ENCODE measurements at places on chromosomes 4 and X.

DNA sequence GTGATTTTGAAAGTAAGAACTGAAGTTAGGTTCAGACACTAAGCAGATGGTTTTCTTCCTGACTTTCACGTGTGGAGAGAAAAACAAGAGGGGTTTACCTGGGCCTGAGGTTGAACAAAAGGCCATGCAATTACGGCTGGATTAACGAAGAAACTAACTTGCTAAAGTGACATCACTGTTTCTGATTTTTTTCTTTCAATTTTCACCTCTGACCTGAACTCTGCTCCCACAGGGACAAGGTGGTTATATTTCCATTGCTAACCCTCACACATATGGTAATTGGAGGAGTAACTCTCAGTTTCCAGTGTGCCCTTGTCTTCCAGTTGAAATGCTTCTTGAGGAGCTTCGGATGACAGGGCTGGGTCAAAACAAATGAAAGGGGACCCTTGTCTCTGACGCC lies 38.0 kb downstream of the MSN start:
- DNase-seq, result no peak

- no peak for DNase-seq
These were observed 679.3 kb downstream of the FAT4 start for GRCh38 chr4:125994024-125994423.

DNA sequence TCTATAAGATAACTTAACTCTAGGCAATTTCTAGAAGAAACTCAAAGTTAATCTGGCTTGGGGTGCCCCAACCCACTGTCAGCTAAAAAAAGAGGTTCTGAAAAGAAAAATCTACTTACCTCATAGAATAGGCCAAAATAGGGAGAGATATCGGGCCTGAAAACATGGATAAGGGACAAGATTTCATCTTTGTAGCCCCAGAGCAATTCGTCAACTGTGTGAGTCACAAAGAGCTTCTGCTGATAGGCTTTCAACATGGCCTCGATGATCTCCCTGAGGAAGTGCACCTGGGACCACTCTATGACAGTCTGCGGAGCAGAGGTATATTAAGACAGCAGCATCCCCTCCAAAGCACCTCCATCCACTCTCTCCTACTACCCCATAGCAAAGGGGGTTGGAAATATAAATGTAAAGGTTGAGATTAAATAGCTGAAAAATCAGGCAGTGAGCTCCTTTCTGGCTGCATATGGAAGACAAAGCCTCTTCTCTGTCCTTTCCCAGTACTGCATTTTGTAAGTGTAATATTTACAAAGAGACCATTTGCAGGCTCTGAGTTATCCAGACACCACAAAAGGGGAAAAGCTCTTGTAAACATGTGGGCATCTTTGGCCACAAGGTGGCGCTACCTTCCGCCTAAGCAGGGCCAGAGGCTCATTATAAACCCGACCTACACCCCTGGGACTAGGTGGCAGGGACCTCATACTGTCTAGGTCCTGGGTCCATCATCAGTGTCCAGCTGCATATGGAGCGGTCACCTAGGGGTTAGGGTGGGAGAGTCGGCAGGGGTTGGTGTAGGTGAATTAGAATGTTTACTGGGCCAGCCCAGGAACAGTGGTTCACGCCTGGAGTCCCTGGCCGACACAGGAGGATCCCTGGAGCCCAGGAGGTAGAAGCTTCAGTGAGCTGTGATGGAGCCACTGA lies 31.5 kb upstream of the NUP54 start:
- DNase-seq, result peak; percentile 38

- DNase-seq, result no peak
These were observed 49.5 kb upstream of the MAN2B2 start for GRCh38 chr4:6525474-6525873.

DNA sequence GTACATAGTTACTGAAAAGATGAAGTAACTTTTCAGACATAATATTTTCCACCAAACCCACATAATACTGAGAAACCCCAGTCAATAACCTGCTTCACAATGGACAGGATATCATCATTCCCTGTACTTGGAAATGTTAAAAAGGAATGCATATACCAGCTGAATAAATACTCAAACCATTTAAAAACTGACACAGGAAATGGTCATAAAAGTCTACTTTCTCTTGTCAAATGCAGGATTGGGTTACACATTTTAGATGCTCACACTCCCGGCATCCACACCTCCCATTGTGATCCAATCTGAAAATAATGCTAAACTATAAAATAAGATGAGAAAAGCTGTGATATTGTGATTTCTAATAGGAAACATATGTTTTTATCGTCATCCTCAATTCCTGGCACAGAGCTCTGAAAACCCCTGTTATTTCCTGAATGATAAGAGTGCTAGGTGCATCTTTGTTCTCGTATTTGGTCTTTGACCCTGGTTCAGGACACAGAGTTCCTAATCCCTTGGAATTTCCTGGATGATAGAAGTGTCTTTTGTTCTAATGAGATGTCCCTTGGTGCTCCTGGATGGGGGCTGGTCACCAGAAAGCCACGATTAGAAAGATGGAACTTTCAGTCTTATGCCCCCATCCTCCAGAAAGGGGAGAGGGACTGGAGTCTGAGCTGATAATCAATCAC lies 821.3 kb downstream of the TRIML1 start:
- DNase-seq, result no peak

GRCh38 chr4:37599092-37599790 lies 86.9 kb downstream of the RELL1 start:
- DNase-seq, result no peak

DNA sequence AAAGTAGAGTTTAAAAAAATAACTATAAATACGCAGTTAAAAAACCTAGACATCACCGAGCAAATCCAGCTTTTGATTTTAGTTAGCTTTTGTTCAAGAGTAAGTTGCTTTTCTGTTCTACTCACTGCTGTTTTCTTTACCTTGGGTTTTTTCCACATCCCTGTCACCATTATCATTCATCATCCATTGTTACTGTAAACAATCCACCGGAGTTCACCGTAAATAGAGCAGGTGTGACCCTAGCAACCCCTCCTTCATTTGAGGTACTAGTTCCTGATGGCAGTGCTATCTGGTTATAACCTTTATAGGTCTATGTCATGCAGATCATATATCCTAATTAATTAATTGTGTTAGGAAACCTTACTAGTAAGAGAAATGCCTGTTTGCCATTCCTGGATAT lies 43.0 kb upstream of the TEX13D start:
- DNase-seq, result no peak

DNA sequence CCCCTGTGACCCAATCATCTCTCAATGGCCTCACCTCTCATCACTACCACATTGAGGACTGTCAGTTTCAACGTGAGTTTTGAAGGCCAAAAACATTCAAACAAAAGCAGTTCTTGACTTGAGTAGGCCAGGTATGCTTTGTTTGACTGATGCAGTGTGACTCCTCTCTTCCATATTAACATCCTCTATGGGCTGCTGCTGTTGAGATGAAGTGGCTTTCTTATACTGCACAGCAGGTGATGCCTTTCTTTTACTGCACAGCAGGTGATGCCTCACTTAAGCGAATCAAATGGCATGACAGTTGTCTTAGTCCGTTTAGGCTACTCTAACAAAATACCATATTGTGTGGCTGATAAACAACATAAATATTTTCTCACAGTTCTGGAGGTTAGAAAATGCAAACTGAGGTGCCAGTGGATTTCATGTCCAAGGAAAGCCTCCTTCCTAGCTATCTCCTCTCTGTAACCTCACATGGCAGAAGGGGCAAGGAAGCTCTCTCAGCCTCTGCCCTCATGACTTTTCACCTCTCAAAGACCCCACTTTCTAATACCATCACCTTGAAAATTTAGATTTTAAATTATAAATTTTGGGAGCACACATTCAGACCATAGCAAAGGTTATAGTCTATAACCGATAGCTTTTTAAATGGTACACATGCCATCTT lies 2267.9 kb upstream of the AGA start:
- DNase-seq, result no peak

DNA sequence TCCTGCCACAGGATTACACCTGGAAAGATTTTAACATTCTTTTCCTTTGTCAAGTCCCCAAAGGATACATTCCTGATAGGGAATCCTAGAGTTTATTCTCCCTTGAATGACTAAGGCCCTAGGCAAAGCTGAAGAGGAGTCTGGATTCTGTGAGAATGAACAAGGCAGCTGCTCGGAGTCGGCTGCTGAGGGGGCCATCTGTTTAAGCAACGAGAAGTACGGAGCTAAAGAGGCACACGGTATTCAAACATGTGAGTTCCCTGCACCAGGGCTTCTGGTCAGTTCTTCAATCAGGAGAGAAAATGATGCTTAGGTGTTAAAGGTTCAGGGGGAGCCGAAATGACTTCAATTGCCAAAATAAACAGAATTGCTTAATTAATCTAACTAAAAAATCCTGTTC lies 97.6 kb downstream of the MGST2 start:
- no peak for DNase-seq

DNA sequence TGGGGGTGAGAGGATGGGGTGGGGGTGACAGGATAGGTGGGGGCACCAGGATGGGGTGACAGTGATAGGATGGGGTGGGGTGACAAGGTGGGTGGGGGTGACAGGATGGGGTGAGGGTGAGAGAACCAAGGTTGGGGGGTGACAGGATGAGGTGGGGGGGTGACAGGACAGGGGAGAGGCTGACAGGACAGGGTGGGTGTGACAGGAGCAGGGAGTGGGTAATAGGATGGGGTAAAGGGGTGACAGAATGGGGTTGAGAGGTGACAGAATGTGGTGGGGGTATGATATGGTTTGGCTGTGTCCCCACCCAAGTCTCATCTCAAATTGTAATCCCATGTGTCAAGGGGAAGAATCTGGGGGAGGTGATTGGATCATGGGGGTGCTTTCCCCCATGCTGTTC lies 26.0 kb downstream of the RNF212 start:
- DNase-seq, result no peak

DNA sequence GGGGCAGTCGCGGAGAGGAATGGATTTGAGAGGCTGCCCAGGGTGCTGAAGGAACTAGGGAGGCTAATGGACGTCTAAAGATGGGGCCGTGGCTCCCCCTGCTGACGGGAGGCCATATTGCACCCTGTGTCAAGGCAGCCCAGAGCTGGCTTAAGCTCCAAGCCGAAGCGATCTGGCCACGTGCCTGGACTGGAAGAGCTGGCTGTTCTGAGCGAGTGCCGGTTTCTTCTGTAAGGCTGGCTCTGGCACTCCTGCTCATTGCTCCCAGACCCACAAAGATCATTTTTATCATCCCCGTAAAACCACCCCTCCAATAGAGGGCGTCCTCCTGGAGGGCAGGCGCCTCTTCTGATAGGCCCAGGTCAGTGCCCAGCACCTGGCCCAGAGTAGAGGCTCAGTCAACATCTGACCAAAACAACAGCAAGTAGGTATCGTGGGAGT lies 5.6 kb downstream of the PNCK start:
- peak; percentile 58 for DNase-seq

GRCh38 chr4:14646831-14647230 lies 355.4 kb upstream of the CPEB2 start:
- DNase-seq, result no peak

- no peak for DNase-seq
These were observed 53.9 kb downstream of the PPM1K start for GRCh38 chr4:88230461-88230891.

DNA sequence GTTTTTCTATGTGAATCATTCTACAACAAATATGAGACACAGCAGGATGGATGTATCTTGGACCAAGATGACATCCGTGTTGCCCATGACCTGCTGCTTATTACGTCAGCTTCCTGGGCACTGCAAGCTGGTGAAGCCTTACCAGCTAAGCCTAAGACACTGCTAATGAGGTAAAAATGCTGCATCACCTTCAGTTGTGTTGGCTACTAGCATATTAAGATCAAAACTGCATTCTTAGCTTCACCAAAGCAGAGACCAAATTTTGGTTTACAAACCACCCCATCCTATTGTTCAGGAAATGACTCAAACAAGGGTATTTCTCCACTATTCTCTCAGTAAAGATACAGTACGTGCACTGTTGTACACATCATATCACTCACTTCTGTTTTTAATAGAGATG lies 50.3 kb downstream of the MAML3 start:
- no peak for DNase-seq

DNA sequence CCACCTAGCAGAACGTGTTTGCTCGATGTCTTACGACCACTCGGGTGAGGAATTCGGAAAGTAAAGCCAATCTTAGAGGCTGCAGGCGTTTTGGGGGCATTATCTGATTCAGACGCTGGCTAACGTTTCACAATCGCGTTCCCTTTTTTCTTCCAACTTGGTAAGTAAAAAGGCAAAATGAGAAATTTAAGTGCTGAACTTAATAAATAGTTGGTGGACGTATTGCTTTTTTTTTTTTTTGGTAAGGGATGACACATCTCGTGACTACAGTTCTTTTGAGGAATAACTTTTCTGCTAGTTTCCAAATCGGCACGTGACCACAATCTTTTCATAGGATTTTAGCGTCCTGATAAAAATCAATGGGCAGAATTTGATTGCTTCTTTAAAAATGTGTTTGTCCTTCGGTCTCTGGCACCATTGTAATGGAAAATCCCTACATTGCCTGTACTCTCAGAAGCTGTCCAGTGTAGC lies 848 bp downstream of the RAB9A start:
- DNase-seq, result no peak

- DNase-seq, result no peak
These were observed 514.9 kb upstream of the LCORL start for GRCh38 chr4:18536428-18536827.

DNA sequence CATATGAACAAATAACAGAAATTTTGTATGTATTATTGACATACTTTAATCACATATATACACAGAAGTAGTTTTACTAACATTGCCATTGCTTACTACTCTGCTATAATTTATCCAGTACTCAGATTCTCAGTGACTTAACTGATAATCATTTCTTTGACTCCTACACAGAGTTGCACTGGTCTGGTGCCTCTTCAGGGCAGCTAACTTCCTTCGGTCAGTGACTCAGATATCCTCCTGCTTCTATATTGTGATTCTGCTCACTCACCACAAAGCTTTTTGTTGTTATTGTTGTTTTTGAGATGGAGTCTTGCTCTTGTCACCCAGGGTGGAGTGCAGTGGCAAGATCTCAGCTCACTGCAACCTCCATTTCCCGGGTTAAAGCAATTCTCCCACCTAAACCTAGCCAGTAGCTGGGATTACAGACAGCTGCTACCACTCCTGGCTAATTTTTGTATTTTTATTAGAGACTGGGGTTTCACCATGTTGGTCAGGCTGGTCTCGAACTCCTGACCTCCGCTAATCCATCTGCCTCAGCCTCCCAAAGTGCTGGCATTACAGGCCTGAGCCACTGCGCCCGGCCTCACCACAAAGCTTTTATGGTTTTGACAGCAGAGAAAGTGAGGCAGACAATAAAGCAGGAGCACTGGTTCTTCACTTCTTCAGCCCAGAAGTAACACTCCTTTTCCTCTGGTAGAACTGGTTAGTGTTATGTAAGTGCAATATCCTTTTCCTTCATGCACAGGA lies 499.3 kb downstream of the EPHA5 start:
- DNase-seq, result no peak

DNA sequence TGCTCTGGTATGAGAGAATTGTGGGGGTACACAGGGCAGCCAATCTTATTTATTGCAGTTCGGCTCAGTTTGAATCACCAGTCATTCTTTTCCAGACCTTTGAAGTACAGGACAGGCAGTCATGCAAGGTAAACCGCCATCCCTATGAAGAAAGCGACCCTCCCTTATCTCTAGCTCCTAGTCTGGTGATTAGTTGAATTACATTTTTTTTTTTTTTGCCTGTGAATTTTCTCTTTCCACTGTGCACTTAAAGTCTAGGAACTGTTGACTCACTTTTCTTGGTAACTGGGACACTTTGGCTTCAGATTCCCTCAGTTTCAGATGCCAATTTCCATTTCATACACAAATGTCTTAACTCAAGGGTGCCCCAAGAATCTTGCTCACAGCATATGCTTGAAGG lies 82.4 kb upstream of the FAM9C start:
- DNase-seq, result no peak
